ENCODE measurements at places on chromosomes 3 and 15.

- DNase-seq = no peak
Measured at GRCh38 chr15:55334997-55335396, 16.0 kb downstream of the PIGB start.

DNA sequence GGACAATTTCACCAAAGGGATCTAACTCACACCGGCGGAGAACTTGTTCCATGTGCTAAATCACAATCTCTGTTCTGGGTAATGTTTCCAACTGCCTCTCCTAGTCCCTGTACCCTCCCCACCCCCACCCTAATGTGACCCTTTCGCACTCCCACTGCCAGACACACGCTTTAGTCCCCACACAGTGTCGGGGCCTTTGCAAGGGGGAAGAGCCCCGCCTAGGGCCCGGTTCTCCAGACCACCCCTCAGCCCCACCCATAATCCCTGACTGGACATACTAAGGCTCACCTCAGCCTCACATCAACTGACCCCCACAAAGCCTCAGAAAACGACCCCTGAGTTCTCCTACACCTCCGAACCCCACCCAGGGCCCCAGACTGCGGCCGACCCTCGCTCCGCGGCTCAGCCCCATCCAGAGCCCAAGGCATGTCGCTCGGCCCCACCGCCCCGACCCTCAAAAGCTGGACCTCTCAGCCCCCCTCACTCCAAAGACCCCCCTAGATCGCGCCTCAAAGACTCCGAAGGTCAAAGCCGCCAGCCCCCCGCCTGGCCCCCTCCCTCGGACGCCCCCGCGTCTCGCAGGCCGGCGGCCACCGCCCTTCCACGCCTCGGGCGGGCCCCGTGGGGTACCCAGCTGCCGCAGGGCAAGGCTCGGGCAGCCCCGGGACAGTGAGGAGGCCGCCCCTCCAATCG is 72.0 kb upstream of the MAP4 start:
- peak; percentile 26 for DNase-seq

- DNase-seq = no peak
Measured at GRCh38 chr15:95763426-95763825, 567.1 kb upstream of the NR2F2 start.

DNA sequence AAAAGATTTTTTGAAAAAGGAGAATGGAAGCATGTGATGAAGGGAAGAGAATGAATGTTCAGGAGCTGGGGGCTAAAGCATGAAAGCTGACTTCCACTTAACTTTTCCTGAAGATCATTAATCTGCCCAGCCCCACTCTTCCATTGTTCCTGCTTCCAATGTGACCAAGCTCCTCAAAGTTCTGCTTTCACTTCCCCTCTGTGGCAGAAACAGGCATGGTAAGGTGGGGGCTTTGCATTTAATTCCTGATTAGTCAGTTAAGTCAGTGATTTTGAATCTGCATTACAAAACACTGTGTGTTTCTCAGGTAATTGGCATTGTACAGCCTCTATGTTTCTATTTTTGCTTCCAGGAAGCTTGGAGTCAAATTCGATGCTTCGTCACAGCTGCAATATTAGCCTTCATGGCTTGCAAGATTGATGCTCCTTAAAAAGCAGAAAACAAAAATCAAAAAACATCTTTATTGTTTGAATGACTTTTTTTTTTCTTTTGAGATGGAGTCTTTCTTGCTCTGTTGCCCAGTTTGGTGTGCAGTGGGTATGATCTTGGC is 7.3 kb upstream of the TM6SF1 start:
- DNase-seq = no peak
